ENCODE measurements at places on chromosomes 16 and 17.

GRCh38 chr16:11413907-11414595, 68.8 kb downstream of the RMI2 start:
- no peak for DNase-seq

DNA sequence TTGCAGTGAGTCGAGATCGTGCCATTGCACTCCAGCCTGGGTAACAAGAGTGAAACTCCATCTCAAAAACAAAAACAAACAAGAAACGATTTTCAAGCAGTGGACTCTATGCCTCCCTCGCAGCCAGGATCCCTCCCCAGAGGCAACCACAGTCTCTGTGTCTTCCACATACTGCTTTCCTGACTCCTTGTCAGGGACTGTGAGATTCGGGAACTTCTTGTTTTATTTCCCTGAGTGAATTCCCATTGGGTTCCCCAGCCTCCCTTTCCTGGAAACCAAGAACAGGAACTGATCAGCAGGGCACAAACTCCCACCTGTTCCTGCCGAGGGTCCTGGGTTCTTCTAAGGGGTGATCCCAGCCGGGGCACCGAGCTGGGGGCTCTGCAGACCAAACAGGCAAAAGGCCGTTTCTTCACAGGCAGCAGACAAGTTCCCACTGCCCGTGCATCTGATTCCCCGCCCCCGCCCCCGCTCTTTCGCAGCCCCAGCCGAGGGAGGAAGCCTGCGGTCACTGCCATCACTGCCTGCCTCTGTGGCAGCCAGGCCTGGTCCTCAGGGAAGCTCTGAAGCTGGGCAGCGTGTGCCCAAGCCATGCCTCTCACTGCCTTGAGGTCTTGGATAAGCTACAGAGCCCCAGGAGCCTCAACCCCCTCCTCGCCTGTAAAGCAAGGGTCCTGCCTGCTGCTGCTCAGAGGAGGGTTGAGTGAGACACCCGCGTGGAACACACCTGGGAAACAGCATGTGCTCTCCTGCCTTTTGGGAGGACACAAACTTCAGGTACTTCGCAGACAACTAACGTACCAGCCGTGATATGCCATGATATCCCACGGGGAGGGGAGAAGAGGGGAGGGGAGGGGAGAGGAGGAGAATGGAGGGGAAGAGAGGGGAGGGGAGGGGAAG, 5.5 kb upstream of the PIEZO1 start:
- no peak for DNase-seq

- no peak for DNase-seq
Measured at GRCh38 chr17:67054011-67054591, 9.7 kb downstream of the CACNG1 start.

DNA sequence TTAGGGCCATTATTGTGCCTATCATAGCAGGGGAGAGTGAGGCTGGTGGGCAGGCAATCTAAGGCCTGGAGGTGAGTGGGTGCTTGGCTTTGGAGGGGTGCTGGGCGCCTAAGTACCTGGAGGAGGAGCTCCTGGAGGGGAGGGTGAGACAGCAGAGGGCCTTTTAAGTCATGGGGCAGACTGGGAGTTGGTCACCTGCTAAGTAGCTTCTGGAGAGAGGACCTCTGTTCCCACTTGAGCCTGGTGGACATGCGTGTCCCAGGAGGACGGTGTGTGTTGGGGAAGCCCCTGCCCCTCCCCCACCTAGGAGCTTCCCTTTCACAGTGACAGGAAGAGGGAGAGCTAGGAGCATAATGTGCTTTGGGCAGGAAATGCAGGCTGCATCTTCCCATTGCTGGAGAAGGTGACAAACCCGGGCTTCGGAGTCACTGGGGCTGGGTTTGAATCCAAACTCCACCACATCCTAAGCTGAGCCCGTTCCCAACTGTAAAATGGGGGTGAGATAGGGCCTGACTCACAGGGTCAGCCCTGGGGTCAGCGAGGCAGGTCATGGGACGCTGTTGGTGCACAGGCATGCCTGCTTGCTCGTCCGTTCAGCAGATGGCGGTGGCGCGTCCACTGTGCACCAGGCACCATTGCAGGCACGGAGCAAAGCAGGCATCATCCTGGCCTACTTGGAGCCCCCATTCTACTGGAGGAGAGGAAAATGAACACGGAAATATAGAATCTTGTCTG, 37.9 kb downstream of the CMIP start:
- DNase-seq = no peak

DNA sequence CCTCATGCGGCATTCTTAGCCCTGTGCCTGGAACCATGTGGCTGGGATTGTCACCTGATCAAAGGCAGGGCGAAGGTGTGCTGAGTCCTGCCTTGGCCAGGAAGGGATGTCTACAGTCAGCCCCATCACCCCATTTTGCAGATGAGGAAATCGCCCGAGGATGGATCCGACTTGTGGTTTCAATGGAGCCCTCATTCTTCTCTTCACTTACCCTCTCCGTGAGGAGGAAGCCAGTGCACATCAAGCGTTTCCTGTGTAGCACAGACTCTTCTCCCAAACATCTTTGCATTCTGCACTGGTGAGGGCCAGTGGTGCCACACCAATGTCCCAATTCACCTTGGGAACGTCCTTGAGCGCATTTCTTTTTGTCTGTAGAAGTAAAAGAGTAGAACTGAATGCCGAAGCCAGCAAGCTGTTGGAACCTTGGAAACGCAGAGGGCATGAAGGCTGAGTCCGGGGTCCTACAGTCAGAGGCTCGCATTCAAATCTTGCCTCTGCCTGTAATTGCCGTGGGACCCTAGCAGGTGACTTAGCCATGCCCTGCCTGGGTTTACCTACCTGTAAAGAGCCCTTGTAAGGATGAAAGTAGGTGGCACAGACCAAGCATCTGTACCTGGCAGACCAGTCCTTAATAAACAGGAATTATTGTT, 85.4 kb downstream of the IRF8 start:
- no peak for DNase-seq

DNA sequence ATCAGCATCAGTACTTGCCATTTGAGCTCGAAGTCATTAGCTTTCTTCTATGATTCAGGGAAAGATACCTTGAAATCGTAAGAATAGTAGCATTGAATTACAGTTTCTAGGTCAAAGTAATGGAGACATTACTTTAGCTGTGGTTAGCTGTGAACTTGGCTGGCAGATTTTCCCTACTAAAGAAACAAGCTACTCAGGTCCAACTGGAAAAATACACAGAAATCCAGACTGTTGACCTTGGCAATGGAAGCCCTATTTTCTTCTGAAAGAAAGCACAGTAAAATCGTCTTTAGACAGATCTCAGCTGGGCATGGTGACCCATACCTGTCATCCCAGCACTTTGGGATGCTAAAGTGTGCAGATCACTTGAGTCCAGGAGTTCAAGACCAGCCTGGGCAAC, 13.4 kb upstream of the DNAJA2 start:
- DNase-seq = no peak

DNA sequence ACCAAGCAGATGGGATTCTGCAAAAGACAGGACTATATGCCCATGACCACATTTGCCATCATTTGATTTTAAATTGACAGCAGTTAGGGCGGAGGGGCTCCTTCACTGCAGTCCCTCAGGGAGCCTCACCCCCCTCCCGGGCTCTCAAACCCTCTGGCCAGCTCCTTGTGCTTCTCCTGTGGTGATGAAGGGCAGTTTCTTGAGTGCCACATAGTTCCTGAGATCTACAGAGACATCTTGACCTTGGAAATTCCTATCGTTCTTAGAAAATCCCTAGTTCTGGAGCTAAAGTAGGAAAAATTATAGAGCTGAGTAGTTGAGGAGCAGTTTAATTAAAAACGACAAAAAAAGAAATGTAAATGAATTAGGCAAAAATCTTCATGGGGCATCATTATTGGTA, 231.5 kb downstream of the CCDC182 start:
- DNase-seq = no peak

- DNase-seq = no peak
Measured at GRCh38 chr16:77838597-77839255, 50.4 kb downstream of the VAT1L start.

- DNase-seq = no peak
Measured at GRCh38 chr17:44004761-44005526, 522 bp downstream of the NAGS start.
